GOT3 (cell line): ENCODE measurements at places on chromosomes 3 and 15.

DNA sequence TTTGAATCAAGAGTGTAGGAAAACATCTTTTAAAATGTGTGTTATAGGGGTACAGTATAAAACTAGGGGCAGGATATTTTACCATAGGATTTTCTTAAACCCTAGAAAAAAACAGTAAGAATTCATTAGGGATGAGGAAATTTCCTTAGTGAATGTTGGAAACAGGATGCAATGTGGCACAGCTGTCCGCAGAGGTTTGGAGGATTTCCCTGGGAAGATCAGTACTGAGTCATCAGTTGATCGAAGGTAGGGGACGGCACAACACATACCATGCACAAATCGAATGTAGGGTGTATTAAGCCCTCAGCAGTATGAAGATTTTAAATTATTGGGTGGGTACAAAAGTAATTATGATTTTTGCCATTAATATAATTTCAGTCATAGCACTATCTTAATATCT is 49.9 kb downstream of the FNDC3B start:
- DNase-seq: no peak

- DNase-seq: no peak
These were observed 4.1 kb upstream of the TYRO3 start for GRCh38 chr15:41554915-41555314.

GRCh38 chr3:50233176-50233575 is 2.8 kb upstream of the GNAI2 start:
- no peak for DNase-seq

DNA sequence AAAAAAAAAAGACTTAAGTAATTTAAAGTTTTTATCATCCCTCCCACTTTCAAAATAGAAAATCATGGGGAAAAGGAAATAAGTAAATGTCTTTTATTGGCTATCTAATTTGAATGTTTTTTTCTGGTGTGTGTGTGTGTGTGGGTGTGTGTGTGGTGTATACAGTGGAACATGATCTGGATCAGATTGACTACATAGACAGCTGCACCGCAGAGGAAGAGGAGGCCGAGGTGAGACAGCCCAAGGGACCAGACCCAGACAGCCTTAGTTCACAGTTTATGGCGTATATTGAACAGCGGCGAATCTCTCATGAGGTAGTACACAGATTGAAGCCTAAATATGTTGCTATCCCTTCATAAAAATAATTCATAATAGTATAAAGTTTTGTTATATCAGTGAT is 44.5 kb downstream of the LRCH3 start:
- no peak for DNase-seq

- no peak for DNase-seq
These were observed 215.1 kb upstream of the MLF1 start for GRCh38 chr3:158355623-158356588.

GRCh38 chr3:123110282-123110975 is 43.6 kb downstream of the PDIA5 start:
- no peak for DNase-seq

DNA sequence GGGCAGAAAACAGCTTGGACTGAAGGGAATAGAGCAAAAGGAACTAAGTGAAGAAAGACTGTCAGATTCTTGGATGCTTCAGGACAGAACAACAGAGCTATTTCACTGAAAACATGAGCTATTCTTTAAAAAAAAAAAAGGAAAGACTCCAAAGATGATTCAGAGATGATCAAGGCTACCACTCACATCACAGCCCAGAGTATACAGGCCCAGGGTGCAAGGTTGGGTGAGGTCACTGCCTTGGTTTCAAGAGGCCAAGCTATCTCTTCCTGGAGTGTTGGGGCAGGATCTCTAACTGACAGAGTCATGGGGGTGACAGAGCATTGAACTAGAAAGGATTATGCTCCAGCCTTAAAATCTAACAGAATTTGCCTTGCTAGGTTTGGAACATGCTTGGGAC is 118.1 kb downstream of the AGBL1 start:
- no peak for DNase-seq

DNA sequence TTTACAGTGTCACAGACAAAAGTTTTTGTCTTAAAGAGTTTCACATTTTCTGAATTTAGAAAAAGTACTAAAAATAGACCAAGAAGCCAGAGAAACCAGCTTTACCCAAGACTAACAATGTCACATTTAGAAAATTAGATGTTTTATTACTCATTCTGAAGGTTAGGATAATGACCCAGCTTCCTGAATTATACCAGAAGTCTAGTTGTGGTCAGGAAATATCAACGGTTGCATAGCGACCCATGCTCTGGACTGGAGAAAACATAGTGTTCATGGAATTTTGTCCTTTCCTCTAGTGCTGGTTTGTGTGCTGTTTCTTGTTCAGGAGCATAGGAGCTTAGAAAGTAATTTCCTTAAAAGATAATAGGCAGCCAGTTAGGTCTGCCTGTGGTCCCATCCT is 59.0 kb downstream of the DPPA2 start:
- no peak for DNase-seq

- DNase-seq: no peak
These were observed 410.6 kb upstream of the UBE2E2 start for GRCh38 chr3:22792533-22792932.

DNA sequence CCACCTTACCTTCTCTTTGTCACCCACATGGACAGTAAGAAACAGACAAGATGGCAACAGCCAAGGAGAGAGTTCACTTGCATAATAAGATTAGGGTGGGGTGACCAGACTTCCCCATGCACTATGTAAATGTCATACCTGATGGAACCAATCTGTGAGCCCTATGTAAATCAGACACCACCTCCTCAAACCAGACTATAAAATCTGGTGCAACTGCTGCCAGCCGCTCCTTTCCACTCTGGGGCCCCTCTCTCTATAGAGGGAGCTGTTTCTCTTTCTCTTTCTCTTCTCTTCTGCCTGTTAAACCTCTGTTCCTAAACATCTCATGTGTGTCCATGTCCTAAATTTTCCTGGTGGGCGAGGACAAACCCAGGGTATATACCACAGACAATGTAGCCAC is 405.5 kb upstream of the CNTN4 start:
- no peak for DNase-seq

- no peak for DNase-seq
These were observed 2.9 kb downstream of the THBS1 start for GRCh38 chr15:39583596-39584265.

GRCh38 chr3:63807961-63808565 is 11.0 kb upstream of the C3orf49 start:
- no peak for DNase-seq

DNA sequence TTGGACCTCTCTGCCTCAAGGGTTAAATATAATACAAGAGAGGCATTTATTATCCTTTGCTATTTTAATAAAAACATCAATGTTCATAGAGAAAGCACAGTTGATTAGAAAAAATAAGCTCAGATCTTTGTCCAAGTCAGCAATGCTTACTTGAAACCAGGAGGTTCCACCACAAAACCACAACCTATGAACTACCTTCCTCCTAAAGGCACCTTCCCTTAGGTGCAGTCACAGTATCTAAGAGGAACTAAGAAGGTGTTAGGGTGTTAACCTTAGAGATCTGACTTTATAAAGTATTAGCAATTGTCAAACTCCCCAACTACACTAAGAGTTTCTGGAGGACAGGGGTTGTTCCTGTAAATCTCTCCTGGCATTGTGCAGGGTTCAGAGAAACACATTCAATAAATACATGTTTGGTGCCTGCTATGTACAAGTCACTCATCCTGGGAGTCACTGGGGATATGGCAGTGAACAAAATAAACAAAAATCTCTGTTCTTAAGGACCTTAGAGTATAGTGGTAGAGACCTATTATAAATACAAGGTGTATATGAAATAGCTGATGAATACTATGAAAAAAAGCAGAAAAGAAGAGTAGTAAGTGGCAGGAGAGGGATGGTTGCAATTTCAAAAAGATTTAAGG is 208.6 kb downstream of the NFKBIZ start:
- no peak for DNase-seq

- no peak for DNase-seq
These were observed 20.7 kb upstream of the SLC25A26 start for GRCh38 chr3:66200147-66200546.

- DNase-seq: no peak
These were observed 192.0 kb downstream of the UBE3A start for GRCh38 chr15:25246641-25247406.

GRCh38 chr15:83866692-83867091 is 212.8 kb downstream of the ADAMTSL3 start:
- DNase-seq: no peak

DNA sequence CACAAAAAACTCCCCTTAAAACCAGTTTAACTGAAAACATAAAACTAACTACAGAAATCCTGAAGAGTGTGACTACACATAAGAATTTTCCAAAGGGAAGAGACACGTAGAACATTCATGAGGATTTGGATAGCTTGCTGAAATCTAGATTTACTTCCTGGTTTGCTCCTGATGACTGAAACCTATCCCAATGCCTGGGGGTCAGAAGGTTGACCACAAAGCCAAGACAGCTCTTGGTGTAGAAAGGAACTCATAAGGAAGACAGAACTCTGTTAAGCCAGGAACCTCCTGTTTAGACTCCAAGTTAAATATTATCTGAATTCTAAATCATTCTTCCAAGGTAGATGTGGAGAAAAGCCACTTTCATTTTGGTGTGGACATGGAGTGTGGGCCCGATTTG is 92.8 kb downstream of the TFG start:
- DNase-seq: no peak

- DNase-seq: no peak
These were observed 39.7 kb upstream of the POLG start for GRCh38 chr15:89374086-89374981.

DNA sequence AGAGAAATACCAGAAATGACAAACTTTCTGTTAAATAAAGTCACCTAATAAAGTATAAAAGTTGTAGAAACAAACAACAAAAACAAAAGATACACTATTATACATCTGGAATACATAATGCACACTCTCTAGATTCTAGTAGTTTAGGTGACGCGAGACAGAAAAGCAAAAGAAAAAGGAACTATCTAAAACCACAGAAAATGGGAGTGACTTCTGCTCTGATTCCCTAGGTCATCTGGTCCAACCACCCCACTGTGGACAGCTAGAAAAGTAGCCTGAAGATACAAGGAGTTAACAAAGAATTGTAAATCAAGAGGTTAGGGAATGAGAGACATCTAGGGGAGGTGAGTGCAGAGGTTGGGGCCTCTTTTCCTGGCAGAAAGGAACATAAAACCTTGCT is 39.1 kb downstream of the DHX36 start:
- DNase-seq: no peak

DNA sequence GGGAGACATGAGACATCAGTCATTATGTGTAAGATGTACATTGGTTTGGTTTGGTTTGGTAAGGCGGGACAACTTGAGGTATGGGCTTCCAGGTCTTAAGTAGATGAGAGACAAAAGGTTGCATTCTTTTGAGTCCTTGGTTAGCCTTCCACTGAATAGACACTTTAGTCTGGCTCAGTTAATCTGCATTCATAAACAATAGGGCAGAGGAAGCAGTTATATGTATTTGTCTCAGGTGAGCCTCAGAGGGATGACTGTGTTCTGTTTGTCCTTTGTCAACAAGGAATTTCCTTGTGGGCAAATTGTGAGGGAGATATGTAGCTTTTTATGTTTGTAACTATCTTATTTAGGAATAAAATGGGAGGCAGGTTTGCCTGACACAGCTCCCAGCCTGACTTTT is 50.4 kb downstream of the TCF12 start:
- DNase-seq: no peak

DNA sequence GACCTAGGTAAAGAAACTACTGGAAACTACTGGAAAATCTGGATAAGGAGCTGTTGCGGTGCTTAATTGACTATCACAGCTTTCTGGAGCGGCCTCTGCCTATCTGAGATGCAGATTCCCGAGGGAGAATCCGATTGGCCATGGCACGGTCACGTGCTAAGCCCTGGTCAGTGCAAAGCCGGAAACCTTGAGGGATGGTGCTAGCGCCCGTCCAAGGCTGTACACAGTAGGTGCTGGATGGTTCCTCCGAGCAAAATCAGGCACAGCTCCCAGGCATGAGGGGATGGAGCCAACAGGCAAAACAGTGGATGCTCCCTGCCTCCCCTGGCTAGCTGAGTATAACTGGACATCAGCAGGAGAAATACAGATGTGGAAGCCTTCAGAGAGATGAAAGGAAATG is 238.7 kb upstream of the HES1 start:
- DNase-seq: no peak

DNA sequence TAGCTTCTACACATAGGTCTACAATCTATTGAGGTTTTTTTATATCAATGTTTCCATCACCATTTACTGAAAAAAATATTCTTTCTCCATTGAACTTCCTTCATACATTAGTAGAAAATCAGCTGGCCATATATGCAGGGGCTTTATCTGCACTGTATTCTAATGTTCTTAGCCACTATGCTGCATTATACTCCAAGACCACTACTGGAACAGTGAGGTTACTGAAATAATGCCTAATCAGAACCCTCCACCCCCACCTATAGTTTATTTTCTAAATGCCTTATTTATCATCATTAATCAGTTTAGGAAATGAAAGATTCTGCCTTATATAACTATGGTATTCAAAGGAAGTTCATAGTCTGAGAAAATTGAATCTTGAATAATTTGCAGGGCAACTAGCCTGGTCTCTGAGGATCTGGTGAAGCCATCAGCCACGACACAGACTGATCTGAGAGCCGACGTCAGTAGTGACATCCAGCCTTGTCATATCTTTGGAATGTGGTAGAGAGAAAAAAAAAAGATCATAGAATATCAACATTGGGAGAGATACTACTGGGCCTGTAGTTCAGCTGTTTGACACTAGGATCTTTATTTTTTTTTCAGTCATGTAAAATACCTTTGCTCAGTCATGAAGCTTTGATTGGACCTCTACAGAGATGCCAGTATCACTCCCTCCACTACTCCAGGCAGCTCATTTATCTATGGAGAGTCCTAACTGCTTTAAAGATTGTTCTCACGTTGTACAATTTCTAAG is 66.6 kb downstream of the P3H2 start:
- DNase-seq: no peak

- DNase-seq: no peak
These were observed 43.5 kb downstream of the CFAP92 start for GRCh38 chr3:128950223-128950938.

DNA sequence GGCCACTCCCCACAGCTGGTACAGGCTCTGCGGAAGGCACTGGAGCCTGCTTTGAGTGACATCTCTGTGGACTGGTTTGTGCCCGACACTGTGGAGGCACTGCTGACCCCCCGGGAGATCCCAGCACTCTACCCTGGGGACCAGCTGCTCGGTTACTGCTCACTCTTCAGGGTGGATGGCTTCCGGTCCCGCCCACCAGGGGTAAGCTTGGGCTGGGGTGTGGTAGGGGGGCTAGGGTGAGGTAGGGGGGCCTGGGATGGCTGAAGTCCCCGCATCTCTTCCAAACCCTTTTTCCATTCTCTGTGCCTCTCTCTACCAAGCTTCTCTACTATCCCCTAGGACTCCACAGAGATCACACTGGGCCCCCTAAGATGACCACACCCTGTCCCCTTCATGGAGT is 7.8 kb downstream of the VWA5B2 start:
- DNase-seq: no peak
